NCI-H1436 treated with DMSO at 0.1 percent for 48 hours (cell line): ENCODE measurements at places on chromosomes 4 and X.

GRCh38 chr4:13891544-13891939, 264.0 kb upstream of the BOD1L1 start:
- DNase-seq, result no peak

DNA sequence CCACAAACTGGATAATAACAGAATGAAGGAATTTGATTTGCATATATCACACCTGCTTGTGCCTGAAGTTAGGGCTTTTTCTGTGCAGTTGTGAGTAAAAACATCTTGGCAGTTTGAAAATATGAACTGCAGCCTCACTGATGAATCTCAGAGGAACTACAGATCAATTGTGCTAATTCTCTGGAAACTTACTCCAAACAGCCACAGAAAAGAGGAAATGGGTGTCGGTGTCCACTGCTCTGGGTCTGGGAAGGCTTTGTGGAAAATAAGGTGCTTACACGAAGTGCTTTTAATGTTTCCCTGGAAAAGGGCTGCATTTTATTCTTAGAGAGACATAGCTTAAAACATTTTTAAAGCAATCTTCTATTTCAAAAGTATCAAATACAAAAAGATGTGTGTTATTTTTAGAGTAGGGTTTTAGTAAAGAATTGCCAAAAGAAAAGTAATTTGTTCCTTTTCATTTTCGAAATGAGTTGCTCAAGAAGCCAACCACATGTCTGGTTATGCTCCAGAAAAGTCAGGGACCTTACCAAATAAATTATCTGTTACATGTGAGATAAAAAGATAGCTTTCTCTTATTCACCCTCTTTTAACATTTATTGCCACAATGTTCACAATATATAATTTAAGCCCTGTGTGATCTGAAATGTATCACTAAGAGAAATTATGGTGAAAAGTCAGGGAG, 240.1 kb downstream of the FRAS1 start:
- no peak for DNase-seq

DNA sequence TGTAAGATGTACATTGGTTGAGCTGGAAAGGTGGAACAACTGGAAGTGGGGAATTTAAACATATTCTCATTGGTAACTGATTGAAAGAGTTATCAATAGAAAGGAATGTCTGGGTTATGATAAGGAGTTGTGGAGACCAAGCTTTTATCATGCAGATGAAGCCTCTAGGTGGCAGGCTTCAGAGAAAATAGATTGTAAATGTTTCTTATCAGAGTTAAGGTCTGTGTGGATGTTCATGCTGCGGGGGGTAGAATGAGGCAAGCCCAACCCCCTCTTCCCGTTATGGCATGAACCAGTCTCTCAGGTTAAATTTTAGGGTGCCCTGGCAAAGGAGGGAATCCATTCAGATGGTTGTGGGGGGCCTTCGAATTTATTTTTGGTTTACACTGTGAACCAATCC, 16.0 kb downstream of the ARSD start:
- no peak for DNase-seq

GRCh38 chr4:81021981-81022380, 8.5 kb upstream of the BMP3 start:
- no peak for DNase-seq

- no peak for DNase-seq
Observed at GRCh38 chr4:91963486-91963885, 340.3 kb upstream of the GRID2 start.

DNA sequence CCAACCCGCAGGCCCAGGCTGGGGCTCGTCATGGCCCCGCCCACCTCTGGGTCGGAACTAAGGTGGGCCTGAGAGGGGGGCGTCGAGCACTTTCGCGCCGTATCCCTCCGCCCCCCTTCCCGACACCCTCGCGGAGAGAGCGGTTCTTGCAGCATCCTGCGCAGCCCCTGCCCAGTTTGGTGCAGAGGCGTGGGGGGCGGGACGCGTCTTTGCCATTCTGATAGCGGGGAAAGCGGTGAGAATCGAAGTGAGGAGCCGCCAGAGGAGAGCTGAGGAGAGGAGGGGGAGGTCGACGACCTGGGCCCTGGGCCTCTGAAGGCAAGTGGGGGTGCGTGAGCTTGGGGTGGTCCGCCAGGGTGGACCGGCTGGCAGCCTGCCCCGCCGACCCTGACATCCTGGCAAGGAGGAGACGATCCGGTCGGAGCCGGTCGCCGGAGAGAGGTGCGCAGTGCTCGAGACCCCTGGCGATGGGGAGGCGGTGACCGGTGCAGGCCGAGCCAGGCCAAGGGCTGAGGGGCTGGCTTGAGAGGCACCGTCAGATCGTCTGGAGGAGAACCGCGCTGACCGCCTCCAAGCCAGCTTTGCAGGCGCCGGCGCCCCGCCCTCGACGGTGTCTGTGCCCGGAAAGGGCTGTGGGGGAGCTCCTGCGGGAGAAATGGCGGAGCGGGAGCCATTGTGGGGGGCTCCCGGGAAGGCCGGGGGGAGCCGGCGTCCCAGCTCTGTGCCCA, 25.5 kb downstream of the GPRASP3 start:
- no peak for DNase-seq

DNA sequence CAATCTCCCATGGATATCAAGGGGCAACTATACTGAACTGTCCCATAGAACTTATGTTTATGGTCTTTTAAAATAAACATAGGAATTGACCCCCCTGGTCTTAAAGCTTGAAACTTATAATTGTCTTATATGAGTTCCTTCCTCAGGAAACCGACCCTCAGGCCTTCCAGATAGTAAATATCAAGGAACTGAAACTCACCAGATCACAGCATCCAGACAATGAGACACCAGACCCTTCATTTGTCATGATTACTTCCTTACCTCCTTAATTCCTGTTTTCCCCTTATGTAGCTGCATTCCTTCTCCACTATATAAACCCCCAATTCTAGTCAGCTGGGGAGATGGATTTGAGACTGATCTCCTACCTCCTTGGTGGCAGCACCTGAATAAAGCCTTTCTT, 94.8 kb upstream of the GRPR start:
- no peak for DNase-seq

GRCh38 chrX:150517303-150517910, 51.0 kb upstream of the MTM1 start:
- no peak for DNase-seq

GRCh38 chrX:135520553-135521404, at the start of gene INTS6L:
TSS of gene INTS6L (plus strand) at chrX:135520660. CDS start at chrX:135520993, 333 bp downstream.
- DNase-seq, result peak; percentile 86

DNA sequence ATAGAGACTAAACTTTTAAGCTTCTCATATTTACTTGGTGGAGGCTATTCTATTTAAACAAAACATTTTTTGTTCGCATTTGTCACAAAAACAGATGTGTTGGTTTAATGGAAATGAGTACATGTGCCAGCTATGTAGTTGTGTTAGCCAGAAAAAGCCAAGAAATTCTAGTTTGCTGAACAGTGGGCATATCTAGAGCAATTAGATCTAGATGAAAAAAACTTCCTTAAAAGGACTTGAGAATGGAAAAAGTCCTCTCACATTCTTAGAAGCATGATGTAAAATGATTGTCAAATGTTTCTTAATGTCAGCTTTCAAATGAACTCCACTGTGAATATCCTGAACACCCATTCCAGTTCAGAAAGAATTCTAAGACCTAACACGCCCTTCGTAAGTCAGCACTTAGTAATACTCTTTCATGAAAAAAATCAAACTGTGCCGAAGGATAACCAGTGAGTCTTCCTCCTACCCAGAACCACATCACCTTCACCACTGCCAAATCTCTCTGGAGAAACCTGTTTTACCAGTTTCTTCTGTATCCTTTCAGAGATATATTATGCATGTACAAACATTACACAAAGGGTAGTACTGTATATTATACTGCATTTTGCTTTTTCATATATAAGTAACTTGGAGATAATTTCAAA, 28.2 kb downstream of the PHKA1 start:
- no peak for DNase-seq
